Stimulated activated CD8-positive, alpha-beta memory T cell treated with anti-CD3 and anti-CD28 coated beads, Interleukin-7, amount 100 ng/mL, for 4 hours (primary cell): ENCODE measurements at places on chromosomes 4 and X.

- no peak for DNase-seq
Observed at GRCh38 chrX:93585661-93586060, 87.7 kb downstream of the NAP1L3 start.

GRCh38 chrX:106263817-106264216, 95.7 kb downstream of the PWWP3B start:
- DNase-seq = no peak

DNA sequence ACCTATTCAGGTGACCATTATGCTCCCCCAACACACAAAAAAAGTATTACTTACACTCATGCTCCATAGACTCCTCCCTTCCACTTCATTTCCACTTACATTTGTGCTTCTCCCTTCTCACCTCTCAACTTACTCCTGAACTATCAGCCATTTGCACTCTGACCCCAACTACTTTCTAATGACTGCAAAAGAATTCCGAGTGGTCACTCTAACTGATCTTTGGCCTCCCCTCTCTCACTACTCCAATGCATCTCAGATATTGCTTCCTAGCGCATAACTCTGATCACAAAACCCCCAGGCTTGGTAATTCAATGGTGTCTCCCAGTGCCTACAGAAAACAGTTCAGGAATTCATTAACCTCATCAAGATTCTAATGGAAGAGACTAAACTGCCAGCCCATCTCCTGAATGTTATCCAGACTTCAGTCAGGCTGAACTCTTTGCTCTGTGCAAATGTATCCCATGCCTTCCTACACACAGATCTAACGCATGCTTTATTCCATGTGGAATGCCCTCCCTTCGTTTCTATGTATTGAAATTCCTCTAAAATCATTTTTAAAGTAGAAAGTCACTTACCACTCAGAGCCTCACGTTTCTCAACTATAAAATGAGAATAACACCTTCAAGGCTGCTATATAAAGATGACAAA, 61.1 kb downstream of the FRYL start:
- no peak for DNase-seq

- no peak for DNase-seq
Observed at GRCh38 chr4:100754751-100755150, 236.9 kb upstream of the EMCN start.
